ENCODE measurements at places on chromosomes 4 and X.

DNA sequence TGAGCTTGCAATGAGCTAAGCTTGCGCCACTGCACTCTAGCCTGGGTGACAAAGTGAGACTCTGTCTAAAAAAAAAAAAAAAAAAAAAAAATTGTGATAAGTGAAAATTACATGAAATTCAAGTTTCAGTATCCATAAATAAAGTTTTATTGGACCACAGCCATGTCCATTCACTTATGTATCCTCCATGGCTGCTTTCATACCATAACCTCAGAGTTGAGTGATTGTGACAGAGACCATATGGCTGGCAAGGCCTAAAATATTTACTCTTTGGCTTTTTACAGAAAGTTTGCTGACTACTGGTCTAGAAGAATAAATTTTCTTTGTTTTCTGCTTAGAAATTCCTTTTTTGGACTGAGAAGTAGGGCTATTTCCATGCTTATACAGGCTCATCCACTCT is 11.8 kb upstream of the SHISA3 start:
- no peak for DNase-seq

- DNase-seq = no peak
Observed at GRCh38 chr4:96991083-96991482, 1151.2 kb downstream of the PDHA2 start.

GRCh38 chrX:34275699-34276098 is 143.6 kb upstream of the FAM47A start:
- DNase-seq = no peak

DNA sequence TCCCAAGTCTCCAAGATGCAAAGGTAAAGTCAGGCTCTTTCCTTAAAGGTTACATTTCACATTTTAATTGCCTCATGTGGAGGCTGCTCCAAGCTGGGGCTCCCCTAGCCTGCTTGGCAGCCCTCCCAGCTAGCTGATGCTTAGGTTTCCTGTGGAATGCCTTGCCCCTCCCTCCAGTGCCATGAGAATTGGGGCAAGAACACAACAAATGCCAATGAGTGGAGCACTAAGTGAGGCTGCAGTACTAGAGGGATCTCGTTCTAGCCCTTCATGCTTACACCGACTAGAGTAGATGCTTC is 597.7 kb downstream of the MID1IP1 start:
- no peak for DNase-seq

GRCh38 chrX:42869659-42870476 is 91.9 kb upstream of the PPP1R2C start:
- DNase-seq = peak; percentile 13

DNA sequence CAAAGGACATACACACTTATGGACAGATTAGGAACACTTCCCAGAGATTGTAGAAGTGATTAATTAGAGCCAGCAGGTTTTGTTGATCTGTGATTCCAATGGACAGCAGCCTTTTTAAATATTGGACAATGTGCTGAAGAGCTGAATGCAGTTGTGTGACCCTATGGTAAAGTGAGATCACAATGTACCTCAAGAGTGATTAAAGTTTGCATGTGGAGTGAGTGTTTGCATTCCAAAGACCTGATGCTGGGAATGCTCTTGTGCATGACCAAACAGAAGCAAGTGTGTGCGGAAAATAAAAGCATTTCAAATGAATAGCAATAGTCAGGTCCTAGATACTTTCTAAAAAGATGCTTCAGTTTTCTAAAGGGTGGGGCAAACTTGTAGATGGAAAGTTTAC is 154.1 kb downstream of the BANK1 start:
- DNase-seq = no peak

DNA sequence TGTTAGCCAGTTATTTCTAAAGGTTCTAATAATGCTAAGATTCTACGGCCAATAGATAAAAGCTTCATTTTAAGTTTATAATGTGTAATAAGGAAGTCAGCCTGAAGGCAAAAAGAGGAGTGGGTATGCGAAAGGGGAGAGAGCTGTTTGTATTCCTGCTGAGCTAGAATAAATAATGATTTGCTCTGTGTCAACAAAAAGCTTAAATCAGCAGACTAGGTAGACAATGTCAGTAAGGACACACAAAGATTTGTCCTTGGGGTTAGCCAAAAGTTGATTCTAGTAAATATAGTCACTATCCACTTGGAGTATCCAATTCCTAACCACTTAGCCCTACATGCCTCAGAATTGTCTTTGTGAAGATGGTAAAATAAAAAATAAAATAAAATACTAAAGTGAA is 90.3 kb upstream of the GRIA3 start:
- DNase-seq = no peak

DNA sequence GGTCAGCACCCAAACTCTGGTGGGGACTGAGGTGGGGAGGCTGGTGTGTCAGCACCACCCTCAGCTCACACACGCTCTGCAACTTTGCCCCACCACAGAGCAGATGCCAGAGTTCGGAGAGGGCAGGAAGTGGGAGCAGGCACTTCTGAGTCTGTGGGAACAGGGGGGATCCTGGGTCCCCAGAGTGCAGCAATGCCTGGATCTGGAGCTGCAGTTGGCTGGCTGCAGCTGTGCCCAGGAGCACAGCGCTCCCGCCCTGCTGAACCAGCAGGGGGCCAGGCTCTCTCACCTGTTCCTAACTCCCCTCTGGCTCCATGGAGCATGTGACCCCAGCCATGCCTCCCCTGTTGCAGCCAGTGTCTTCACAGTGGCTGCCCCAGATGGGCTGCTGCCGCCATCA is 252.4 kb downstream of the SPOCK3 start:
- no peak for DNase-seq

DNA sequence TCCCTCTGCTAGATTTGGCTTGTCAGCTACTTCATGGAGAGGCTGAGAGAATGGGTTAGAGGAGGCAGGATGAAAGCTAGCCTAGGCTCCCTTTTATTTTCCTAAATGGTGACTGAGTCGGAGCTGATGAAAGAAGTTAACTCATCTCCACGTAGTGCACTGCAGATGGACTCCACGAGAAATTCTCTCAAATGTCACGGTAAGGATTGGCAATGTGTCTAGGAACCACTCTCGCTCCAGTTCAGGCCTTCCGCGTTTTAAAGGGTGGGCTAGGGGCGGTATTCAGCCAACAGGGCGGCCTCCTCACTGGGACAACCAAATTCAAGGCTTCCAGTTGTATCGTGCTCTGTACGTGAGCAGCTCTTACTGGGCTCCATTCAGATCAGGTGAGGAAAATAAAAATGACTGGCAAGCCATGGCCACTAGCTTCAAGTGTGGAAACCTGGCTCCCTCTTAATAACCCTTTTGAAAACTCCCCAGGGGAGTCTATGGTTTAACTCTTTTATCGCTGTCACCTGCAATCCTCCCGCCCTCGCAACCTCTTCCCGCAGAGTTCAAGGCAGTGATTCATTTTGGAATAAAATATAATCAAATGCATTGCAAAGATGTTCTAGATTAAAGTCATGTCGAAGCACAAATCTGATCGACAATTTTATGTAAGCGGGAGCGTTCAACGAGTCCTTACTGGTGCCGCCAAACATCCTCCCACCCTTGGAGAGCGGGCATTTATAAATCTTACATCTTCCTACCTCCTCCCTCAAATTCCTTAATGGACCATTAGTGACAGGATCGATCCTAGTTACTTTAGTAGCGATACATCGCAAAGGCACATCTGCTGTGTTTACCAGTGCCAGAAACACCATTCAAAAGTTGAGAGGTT is 1.2 kb downstream of the SPOCK3 start:
- DNase-seq = no peak

DNA sequence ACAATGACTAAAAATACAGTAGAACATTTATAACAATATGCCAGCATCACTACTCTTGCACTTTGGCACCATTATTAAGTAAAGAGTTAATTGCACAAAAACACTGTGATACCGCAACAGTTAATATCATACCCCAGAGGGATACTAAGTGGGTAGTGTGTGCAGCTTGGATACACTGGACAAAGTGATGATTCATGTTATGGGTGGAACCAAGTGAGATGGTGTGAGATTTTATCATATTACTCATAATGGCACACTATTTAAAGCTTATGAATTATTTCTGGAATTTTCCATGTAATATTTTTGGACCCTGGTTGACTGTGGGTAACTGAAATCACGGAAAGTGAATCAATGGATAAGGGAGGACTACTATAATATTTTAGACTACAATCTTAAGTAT is 265.3 kb downstream of the PCDH18 start:
- DNase-seq = no peak

GRCh38 chrX:63747331-63747730 is 37.7 kb downstream of the ARHGEF9 start:
- DNase-seq = no peak

- no peak for DNase-seq
Observed at GRCh38 chr4:159937595-159937994, 834.7 kb downstream of the RAPGEF2 start.

DNA sequence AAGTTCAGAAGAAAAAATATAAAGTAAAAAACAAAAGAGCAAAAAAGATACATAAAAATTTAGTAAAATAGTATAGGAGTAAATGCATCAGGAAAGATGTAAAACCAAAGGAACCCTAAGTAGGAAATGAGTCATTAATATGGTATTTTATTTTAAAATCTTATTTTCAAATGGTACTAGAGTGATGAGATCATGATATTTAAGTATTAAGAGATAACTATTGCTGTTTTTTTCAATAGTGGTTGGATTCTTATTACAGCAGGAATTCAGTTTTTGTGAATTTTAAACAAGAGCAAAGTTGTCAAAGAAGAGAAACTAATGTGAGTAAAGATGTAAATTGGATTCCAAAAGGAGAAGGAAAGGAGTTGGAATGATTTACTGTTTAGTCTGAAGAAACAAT is 20.0 kb downstream of the EMCN start:
- no peak for DNase-seq

Data from memory B cell (primary cell).